ENCODE measurements at places on chromosomes 16 and 17. TPM values are rescaled to one million over a fixed set of nuclear protein-coding genes. Genes with fewer than 3 reads are reported as not detected.

GRCh38 chr17:73420897-73421296 lies 109.1 kb upstream of the CDC42EP4 start:
- no peaks in the 10 kb centered on the region for H3K4me1 ChIP-seq
- no peak overlapping the region for H3K4me3 ChIP-seq
- H3K27ac ChIP-seq: no peak overlapping the region
- H3K27me3 ChIP-seq: no peaks in the 10 kb centered on the region

GRCh38 chr17:57315061-57316015 lies 59.0 kb downstream of the MSI2 start:
- no peak overlapping the region for H3K27ac ChIP-seq
- H3K4me3 ChIP-seq: no peak overlapping the region
- H3K4me1 ChIP-seq: no peaks in the 10 kb centered on the region
- H3K27me3 ChIP-seq: no peaks in the 10 kb centered on the region

GRCh38 chr16:48441106-48441505 lies 55.9 kb upstream of the SIAH1 start:
- no peaks in the 10 kb centered on the region for H3K36me3 ChIP-seq
- no peak overlapping the region for H3K4me3 ChIP-seq
- no peak for DNase-seq
- H3K4me1 ChIP-seq: peaks cover 10% of the 10 kb centered on the region
- H3K27ac ChIP-seq: no peak overlapping the region

DNA sequence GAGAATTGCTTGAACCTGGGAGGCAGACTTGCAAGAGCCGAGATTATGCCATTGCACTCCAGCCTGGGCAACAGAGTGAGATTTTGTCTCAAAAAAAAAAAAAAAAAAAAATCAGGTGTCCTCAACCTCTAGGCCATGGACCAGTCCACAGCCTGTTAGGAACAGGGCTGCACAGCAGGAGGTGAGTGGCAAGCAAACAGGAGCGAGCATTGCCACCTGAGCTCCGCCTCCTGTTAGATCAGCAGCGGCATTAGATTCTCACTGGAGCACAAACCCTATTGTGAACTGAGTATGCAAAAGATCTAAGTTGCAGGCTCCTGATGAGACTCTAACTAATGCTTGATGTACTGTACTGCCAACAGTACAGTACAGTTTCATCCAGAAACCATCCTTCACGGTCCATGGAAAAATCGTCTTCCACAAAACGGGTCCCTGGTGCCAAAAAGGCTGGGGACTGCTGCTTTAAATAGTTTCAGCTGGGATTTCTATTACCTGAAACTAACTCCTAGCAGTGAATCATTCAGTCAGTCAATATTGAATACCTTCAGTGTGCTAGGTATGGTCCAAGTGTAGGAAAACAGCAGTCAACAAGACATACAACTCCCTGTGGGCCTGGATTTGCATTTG lies 56.3 kb upstream of the DHX40 start:
- H3K4me1 ChIP-seq: no peaks in the 10 kb centered on the region
- H3K27ac ChIP-seq: no peak overlapping the region

DNA sequence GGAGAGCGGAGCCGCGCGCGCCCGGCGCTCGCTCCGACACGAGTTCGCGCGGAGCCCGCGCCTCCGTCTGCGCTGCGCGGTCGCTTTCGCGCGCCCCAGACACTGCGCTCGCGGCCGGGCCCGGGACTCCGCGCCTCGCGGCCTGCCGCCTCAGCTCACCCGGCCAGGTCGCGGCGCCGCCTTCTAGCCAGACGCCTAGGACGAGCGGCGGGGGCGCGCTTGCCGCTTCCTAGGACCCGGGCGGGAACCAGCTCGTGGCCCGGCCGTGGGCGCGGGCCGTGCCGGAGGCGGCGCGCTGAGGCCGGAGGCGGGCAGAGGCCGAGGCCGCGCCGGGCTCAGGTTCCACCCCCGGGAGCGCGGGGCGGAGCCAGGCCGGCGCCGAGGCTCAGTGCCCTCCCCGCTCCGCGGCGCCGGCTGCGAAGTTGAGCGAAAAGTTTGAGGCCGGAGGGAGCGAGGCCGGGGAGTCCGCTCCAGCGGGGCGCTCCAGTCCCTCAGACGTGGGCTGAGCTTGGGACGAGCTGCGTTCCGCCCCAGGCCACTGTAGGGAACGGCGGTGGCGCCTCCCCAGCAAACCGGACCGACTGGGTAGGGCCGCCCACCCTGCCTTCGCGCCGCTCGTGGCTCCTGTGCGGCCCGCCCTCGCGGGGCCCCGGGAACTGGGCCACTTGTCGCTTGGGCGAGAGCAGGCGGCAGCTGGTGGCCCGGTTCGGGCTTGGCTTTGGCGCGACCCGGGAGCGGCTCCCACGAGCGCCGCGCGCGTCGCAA lies at the start of gene SPHK1:
TSS of gene SPHK1 (plus strand) at position 388 of the 765 bp plus-strand sequence. CDS start 1,036 bp downstream, outside the sequence.
- DNase-seq: peak; percentile 71
- H3K36me3 ChIP-seq: peaks cover 20% of the 10 kb centered on the region
- H3K27ac ChIP-seq: peak within 1 kb of the TSS; percentile 99
- no peaks in the 10 kb centered on the region for H3K27me3 ChIP-seq
- H3K4me3 ChIP-seq: peak within 1 kb of the TSS; percentile 86

GRCh38 chr16:49639739-49640431 lies 216.0 kb downstream of the ZNF423 start:
- no peaks in the 10 kb centered on the region for H3K36me3 ChIP-seq
- H3K27me3 ChIP-seq: no peaks in the 10 kb centered on the region
- no peak overlapping the region for H3K4me3 ChIP-seq
- peak overlapping the region; percentile 60 for H3K27ac ChIP-seq
- DNase-seq: peak; percentile 86

DNA sequence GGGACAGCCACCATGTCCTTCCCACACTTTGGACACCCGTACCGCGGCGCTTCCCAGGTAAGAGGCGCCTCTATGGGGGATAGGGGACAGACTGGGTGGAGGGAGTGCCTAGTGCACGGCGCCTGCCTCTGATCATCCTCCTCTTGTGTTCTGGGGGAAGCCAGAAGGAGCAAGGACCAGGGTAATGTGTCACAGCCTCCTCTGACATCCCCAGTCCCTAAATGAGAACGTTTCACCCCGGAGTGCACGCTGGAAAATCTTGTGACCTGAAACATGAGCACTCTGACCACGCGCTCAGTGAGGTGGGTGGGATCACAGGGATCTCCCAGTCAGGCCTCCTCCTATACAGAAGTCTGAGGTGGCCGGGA lies 1.1 kb downstream of the IRX6 start:
- no peaks in the 10 kb centered on the region for H3K4me1 ChIP-seq
- no peak for DNase-seq
- no peak overlapping the region for H3K4me3 ChIP-seq
- H3K36me3 ChIP-seq: no peaks in the 10 kb centered on the region
- H3K27me3 ChIP-seq: peaks cover 45% of the 10 kb centered on the region

IKZF3 gene
- total RNA-seq: 0.34 TPM
